Right atrium auricular region (tissue), 2 donors: ENCODE measurements at places on chromosomes 16 and 17. TPM values are rescaled to one million over a fixed set of nuclear protein-coding genes. Genes with fewer than 3 reads are reported as not detected.

DNA sequence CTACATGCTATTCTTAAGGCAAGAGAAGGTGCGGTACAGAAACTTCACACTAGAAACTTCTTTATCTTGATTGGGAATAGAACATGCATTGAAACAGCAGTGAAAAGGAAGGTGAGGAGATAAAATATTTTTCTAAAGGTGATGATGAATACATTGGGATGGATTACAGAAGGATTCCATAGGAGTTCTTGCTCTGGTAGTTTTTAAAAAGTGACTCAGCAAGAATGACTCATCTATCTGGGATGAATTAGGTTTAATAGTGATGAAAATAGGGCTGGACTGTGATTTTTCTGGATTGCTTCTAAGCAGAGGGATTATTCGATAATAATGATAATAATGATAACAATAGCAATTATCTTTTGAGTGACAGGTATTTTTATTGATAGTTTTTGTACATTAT is 65.6 kb upstream of the HS3ST4 start:
- no peak for DNase-seq

- peak; percentile 82 for DNase-seq
Observed at GRCh38 chr17:35127751-35128514, 6.5 kb downstream of the FNDC8 start.

DNA sequence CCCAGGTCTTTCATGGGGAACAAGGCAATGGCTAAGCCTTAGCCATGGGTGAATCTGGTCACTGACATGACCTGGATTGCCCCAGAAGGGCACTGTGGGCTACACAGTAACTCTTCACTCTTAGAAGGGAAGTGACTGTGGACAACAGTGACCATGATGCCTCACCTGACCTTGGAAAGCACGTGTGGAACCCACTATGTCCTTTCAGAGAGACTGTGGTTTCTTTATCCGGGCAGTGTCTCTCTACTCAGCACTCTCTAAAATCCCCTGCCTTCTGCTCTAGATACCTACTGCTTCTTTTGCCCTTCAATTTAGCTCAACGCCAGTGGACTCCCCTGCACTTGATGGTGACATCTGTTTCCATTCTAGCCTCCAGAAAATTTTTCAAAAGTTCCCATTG is 66.1 kb upstream of the ANKFN1 start:
- no peak for DNase-seq

The LGALS9B gene
- total RNA-seq = not detected

DNA sequence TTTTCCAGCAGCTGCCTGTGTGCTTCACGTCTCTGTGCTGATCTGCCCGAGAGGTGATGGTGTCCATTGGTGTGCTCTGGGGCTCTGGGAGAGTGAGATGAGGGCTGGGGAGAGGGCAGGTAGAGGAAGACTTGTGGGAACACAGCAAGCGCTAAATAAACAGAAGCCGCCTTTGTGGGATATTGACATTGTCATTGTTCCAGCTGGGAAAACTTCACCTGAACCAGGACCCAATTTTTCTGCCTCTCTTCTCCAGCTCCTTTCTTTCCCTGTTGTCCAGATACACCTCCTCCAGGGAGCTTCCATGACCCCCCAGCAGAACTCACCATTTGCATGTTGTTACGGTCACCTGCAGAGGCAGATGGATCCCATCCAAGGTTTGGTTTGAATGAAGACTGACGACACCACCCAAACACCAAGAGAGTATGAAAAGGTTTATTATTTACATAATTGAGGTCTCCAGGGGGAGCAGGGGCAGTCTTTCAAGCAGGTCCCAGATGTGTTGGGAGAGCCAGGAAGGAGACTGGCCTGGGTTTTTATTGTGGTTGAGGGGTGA is 3.6 kb upstream of the ITGA3 start:
- no peak for DNase-seq

DNA sequence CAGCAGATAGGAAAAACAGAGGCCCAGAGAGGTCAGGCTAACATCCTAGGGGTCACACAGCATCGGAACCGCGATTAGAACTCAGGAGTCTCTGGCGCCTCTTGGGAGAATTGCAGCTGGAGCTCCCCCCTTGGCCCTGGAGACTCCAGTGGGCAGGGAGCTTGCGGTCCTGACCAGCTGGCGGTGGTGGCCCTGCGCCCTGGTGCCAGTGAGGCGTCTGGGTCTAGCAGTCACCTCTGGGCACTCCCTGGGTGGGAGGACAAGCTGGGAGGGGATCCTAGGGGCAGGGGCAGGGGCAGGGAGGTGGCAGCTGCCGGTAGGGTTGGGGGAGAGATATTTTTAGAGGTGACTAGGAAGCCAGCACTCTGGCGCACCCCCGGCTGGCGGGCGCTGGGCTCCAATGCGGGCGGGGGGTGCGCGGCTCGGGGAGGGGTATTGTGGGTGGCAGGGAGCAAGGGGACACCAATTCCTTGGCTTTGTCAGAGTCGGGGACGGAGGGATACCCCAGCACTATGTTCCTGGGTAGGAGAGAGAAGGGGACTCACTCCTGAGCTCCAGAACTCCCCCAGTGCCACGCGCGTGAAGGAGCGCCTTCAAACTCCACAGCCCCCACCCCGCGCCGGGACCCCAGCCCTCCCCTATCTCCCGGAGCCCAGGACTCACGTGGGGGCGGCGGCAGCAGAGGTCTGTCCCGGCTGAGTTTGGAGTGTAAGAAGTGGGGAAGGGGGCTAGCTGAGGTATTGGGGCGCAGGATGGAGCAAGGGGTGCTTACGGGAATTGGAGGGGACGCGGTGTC is 584 bp downstream of the PHOSPHO1 start:
- DNase-seq = no peak

DNA sequence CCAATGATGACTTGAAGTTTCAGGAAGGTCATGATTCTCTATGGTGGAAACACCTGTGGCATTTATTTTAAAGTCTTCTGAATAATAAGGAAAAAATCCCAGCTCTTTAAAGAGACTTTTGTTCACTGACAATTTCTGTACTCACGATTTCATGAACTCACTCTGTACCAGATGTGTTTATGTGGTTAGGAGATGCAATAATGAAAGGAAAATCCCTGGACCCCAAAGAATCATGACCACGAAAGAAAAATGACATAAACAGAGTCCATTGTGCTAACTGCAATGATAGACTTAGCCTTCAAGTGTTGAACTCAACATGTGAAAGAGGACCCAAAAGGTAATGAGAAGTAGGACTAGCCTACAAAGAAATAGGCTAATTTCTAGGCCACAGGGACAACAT is 947.5 kb downstream of the CDH11 start:
- no peak for DNase-seq

GRCh38 chr17:66675273-66675990 is 159.5 kb upstream of the CACNG5 start:
- no peak for DNase-seq

DNA sequence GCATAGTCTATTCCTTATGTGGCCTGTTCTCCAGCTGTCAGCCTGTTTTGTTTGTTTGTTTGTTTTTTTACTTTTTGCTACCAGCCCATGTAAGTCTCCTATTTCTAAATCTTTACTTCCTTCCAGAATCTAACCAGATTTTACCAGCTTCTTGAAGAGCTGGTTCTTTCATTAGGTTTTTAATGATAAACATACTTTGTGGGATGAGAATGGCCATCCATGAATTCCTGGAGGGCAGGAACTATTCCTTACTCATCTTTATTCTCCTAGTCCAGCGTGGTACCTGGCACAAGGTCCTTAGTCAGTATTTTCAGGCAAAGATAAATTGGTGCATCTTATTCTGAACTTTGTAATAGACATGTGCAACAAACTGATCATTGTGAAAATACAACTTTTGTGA is 17.3 kb downstream of the RSPRY1 start:
- DNase-seq = no peak

The SPNS3 gene
- not detected for total RNA-seq

DNA sequence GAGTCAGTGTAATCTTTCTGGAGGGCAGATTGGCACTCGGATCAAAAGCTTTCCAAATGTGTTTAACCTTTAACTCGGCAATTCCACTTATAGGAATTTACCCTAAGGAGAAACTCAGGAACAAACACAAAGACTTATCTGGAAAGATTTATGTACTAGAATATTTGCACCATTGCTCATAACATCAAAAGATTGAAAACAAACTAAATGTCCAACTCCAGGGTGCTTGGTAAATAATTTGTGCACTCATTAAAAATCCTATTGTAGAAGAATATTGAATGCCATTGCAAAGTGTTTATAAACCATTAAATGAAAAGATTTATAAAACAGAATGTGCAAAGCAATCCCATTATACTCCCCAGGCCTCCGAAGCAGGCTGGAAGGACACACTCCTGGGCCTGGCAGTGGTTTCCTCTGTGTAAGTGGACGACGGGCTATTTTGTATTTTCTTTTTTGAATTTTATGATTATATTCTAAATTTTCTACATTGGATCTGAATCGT is 18.7 kb upstream of the RBFOX3 start:
- DNase-seq = peak; percentile 16

GRCh38 chr16:53123747-53124146 is 69.0 kb downstream of the CHD9 start:
- DNase-seq = no peak
